ENCODE measurements at places on chromosomes 5 and 9.

- DNase-seq = no peak
Measured at GRCh38 chr5:54401515-54401914, 54.0 kb upstream of the HSPB3 start.

DNA sequence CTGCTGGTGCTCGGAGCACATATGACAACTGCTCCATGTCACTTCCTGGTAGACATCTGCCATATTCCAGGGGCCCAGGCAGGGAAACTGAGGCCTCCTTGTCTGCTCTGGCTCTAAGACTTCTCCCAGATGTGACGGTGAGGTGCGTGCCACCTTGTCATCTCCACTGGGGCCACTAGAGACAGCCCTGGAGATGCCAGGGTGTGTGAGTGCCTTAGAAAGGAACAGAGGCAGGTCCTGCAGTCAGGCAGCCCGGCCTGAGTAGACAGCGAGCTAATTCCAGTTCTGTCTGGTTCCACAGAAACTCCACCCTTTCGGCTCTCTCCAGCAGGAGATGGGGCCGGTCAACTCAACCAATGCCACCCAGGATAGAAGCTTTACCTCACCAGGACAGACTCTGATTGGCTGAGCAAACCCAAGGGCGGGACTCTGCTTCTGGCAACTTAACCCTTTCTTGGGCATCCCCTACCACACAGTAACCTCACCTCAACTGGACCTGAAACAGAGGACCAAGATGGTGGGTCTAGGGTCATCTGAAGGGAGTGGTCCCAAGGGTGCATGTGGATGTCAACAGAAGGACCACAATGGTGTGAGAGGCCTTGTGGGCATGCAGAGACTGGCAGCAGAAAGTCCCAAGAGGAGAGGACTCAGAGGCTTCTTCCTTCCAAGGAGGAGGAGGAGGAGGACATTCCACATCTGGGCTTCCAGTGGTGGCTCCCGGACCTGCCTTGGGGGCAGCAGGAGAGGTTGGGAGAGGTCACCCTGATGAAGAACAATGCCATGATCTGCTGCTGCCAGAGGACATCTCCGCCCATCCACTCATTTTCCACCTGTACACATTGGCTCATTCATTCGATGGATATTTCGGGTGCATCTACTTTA is 77.7 kb downstream of the RGS3 start:
- no peak for DNase-seq

- no peak for DNase-seq
Measured at GRCh38 chr5:154345255-154345952, 100.4 kb upstream of the SAP30L start.

GRCh38 chr5:172008111-172008455 is 1.6 kb upstream of the FBXW11 start:
- DNase-seq = no peak

- no peak for DNase-seq
Measured at GRCh38 chr9:94581728-94582127, 11.9 kb downstream of the FBP2 start.

DNA sequence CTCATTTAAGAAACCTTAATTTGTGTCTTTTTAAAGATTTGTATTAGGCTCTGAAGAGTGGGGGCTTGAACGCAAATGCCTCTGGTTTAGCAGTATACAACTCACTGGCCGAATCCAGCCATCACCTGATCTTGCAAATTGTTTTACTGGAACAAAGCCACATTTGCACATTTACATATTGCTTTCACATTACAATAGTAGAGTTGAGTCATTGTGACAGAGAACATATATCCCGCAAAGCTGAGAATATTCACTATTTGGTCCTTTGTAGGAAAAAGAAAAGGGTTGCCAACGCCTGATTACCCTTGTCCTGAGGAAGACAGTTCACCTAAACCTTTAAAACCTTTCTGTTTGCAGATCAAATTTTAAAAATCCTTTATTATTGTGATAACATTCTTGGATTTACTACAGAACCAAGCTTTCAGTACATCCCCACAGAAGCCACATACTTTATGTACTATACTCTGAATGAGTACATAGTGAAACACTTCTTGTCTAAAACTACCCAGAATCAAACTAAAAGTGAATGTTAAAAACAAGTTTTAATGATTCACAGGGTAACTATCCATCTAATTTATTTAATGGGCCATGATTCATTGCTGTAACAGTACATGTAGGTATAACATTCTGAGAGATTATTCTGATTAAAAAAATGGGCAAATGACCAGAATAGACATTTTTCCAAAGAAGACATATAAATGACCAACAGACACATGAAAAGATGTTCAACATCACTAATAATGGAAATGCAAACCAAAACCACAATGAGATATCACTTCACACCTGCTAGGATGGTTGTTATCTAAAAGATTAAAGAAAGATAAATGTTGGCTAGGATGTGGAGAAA is 161.0 kb downstream of the SLC25A46 start:
- no peak for DNase-seq

DNA sequence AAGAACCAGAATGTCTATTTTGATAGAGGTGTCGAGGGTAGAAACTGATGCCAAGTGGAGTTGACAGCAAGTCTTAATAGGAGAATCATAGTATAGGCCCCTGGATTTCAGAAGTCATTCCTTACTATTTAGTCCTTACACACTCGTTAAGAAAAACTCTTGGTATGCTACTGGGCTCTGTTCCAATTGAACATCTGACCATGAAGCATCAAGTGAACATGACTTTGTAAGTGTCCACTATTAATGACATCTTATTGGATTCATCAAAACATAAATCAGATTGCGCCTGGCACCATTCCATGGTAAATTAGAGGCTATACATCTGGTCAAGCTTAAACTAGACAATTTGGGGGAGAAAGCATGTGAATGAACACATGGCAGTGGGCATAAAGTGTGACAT is 1056.5 kb upstream of the EDIL3 start:
- no peak for DNase-seq

DNA sequence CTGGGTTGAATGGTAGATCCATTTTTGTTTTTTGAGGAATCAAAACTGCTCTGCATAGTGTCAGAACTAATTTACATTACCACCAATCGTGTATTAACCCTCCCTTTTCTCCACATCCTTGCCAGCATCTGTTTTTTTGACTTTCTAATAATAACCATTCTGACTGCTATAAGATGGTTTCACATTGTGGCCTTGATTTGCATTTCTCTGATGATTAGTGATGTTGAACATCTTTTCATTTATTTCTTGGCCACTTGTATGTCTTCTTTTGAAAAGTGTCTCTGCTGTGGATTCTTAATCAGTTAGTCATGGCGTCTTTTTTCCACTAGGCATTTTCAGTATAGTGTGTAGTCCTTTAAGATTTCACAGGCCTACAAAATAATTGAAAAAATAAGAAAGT is 2144.3 kb upstream of the C9orf72 start:
- no peak for DNase-seq

DNA sequence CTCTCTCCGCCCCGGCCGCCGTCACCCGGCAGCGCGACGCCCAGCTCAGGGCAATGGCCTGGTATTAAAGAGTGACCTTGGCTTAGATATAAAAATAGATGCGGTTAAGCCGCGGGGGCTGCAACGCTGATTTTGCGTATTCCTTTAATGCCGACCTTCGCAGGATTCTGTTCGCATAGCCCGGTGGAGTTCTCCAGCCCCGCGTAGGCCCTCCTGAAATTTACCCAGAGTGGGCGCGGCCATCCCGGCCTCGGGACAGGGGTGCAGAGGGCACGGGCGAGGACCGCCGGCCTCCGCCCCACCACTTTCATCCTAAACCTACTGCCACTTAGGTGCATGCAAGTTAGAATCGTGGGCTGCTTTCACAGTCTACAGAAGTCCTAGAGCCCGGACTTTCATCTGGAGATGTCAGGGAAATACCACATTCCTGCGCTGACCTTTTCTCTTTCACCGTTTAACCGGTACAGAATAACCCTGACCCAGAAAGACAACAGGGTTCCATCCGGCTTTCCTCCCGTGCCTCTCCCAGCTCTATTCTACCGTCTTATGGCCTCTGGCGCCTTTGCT is 492 bp upstream of the FAM169A start:
- no peak for DNase-seq

DNA sequence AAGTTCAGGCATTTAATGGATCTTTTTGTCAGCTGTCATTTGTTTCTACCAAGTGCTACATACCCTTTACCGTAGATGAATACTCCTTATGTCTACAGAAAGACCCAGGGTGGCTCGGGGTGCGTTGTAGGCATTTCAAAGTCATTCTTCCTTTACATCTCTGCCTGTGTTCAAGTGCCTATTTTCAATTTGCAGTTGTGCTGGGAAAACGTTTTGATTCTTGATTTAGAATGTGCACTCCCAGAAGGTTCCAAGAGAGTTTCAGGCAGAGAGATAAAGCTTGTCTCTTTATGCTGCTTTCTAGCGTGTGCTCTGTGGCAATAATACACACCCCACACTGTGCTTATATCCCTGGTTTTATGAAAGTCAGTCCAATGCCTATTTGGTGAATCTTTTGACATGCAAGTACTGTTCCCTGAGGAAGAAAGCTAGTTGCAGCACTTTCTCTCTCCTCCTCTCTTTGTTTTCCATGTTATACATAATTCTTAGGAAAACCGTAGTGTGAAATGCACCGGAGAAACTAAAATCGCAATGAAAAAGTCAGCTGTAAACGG is 828.1 kb upstream of the ZNF608 start:
- no peak for DNase-seq

- DNase-seq = no peak
Measured at GRCh38 chr5:66299463-66299862, 155.4 kb downstream of the SREK1 start.

DNA sequence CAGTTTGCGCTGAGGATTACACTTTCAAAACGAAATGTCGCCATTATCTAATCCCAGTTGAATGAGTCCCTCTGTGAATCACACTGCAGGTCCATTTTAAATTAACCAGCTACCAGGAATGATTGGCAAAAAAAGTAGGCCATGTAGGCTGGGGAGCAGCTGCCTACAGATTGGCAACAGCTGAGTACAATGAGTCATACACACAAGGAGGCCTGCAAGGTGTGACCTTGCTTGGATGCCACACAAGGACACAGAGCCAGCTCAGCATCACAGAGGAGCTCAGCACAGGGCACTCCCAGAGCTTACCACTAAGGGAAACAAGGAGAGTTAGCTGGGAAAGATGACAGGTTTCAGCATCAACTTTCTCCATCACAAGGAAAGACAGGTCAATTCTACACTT is 12.9 kb downstream of the HAVCR1 start:
- no peak for DNase-seq

- no peak for DNase-seq
Measured at GRCh38 chr9:87665505-87665904, 60.4 kb upstream of the CTSL start.

- no peak for DNase-seq
Measured at GRCh38 chr5:141883184-141883891, 5.1 kb upstream of the PCDH1 start.

DNA sequence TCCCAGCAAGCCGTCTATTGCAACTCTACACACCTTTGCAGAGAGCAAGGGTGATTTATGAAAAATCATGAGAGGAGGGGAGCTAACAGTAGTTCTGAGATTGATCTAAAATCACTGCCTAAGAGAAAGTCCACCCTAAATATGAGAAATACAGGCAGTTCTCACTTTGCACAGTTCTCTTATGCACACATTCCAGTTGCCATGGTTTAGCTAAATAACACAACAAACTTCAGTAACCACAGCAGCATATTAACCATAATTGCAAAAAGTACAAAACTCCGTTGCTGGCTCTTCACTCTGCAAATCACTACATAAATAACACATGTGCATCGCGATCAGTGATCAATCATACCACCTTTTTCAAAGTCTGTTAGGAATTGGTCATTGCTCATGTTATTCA is 31.1 kb downstream of the PGGT1B start:
- DNase-seq = no peak

GRCh38 chr9:133779081-133779480 is 40.9 kb upstream of the SARDH start:
- no peak for DNase-seq

DNA sequence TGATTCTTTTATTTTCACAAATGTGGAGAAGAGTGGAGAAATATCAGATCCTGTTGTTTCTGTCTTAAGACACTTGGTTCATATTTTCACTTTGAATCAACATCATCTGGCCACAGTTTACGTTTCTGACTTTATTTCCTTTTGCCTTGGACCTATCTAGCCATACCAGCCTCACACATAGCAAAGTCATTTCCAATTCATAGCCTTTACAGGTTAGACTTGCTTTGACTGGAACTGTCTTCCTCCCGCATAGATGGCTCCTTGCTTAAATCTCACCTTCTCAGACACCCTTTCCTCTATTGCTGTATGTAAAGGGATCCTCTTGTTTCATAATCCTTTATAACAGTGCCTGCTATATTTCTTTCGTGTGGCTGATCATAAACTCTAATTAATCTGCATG is 297.8 kb downstream of the SH3GL2 start:
- DNase-seq = no peak

- no peak for DNase-seq
Measured at GRCh38 chr5:19241690-19242089, 746.3 kb downstream of the CDH18 start.

DNA sequence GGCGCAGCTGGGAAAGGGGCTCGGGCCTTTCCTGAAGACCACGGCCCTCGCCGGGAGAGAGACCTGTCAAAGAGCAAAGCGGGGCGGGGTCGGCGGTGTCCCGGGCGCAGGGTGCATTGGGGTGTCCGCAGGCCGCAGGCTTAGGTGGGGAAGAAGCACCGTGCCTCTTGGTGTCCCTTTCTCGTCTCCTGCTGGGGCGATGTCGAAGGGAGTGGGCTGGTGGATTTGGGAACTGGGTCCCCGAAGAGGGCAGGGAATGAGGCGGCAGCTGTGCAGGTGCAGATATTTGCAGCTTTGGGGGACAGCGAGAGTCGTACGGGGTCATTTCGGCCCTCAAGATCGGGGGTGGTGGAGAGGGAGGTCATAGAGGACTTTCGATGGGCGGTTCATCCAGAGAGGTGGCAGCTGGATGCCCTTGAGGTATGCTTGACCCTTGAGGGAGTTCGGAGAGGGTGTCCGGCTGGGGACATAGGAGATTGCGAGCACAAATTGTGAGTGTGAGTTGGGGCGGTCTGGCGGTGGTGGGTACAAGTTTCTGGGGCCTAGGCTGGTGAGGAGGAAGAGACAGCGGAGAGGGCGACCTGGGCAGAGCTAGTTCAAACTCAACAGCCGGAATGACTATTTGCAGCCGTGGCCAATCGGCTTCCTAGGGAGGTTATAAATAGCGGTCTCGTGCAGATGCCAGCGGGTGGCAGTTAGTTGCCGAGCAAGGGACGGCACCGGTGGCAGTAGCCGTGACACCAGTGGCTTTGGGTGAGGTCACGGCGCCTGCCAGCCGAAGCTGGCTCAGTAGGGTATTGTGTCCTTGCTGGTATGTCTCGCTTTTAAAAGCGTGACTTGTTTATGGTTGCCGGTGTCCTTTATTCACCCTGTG is 601 bp downstream of the NNT start:
- peak; percentile 83 for DNase-seq

DNA sequence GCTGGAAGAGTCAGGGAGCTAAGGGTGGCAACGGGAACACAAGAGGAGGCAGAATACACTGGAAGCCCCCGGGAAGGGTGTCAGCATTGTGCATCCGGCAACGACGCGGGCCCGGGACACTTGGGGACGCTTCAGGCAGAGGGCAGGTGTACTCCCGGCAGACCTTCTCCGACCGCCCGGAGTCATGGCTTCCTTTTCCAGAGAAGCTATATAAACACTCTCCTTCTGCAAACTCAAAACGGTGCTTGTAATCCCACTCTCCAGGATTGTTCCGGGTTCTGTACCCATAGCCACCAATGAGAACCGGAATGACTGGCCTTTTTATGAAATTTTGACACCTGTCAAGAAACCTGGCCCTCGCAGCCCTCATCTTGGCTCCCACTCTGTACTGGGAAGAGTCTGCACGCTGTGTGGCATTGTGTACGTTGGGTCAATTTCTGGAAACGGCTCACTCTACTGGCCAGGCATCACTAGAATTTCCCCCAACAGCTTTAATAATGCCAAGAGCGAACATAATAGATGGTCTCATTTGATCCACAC is 462 bp upstream of the MCC start:
- DNase-seq = no peak

Measured in CD4-positive, alpha-beta memory T cell (primary cell).